HFF-Myc (cell line): ENCODE measurements at places on chromosomes 4 and X.
A peak's percentile ranks its signal among the peaks of the same experiment; 100 is the strongest.

- DNase-seq, result no peak
These were observed 217.5 kb downstream of the BANK1 start for GRCh38 chr4:102007959-102008425.

- DNase-seq, result no peak
These were observed 15.9 kb downstream of the TMEM192 start for GRCh38 chr4:165096776-165097175.

DNA sequence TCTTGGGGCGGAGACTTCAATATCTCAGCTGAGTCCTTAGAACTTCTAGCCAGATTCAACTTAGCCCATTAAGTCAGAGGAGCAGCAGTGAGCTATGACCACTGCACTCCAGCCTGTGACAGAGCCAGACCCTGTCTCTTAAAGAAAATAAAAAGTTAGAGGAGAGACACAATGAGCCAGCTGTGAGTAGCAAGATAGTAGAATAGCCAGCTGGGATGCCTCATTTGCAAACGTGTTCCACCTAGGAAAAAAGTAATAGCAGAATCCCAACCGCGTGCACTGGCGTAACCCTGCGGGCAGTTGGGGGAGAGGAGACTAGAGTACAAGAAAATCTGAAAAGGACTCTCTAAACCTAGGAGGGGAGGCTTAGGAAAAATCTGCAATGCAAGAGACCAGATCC is 133.2 kb upstream of the ANXA3 start:
- DNase-seq, result no peak

DNA sequence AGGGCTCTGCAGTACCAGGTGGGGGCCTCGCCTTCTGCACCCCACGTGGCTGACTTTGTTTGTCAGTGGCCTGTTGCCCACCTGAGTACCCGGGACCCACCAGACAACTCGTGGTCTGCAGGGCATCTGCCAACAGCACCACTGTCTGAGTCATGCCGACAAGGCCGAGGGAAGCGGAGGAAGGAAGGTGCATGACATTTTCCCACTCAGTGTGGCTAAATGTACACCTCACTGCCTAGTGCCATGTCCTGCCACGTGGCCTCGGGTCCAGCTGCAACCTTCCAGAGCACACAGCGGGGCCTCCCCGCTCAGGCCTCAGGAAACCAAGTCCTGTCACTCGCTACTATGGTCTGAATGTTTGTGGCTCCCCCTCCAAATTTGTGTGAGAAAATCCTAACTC is 22.1 kb downstream of the ABLIM2 start:
- DNase-seq, result no peak

GRCh38 chr4:86934771-86935565 is at the start of gene AFF1:
Gene AFF1 (plus strand): TSS chr4:86935011. CDS start chr4:86948534, 13,523 bp downstream.
- DNase-seq, result peak; percentile 48

DNA sequence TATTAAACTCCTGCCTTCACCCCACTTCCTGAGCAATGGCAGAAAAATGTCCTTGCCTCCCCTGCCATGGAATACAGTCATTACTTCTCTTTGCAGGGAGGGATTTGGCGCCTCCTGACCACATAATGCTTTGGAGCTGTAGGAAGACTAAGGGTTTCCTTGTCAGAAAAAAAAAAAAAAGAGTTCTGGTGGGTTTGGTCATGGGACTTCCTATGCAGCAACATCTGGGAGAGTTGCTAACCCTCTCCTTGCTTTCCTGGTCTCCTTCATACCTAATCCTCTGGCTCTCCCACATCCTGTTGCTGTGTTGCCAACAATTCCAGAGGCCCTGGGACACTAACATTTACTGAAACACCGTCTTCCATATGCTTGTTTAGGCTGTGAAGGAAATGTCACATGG is 75.1 kb upstream of the MBNL3 start:
- peak; percentile 45 for DNase-seq

- no peak for DNase-seq
These were observed 166.2 kb upstream of the RPS6KA3 start for GRCh38 chrX:20432746-20433387.

- no peak for DNase-seq
These were observed 20.3 kb downstream of the UNC5C start for GRCh38 chr4:95528388-95528948.

DNA sequence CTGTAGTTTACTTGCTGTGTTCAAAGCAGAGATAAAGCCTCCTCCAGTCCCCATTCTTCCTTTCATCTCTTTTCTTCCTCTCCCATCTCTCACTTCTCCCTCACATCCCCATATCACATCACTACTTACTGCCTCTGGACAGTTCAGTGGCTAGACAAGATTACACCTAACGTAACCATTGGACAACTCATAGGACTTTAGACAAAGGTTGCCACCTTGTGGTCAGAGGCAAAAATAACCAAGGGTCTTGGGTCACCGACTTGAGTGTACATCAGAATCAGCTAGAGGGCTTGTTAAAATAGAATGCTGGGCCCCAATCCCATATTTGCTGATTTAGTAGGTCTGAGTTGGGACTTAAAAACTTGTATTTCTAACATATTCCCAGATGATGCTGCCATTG is 109.3 kb upstream of the DGKK start:
- DNase-seq, result peak; percentile 14

GRCh38 chr4:119731778-119732177 is 103.2 kb upstream of the PDE5A start:
- no peak for DNase-seq

GRCh38 chrX:119218198-119218597 is 17.9 kb upstream of the PGRMC1 start:
- DNase-seq, result no peak

DNA sequence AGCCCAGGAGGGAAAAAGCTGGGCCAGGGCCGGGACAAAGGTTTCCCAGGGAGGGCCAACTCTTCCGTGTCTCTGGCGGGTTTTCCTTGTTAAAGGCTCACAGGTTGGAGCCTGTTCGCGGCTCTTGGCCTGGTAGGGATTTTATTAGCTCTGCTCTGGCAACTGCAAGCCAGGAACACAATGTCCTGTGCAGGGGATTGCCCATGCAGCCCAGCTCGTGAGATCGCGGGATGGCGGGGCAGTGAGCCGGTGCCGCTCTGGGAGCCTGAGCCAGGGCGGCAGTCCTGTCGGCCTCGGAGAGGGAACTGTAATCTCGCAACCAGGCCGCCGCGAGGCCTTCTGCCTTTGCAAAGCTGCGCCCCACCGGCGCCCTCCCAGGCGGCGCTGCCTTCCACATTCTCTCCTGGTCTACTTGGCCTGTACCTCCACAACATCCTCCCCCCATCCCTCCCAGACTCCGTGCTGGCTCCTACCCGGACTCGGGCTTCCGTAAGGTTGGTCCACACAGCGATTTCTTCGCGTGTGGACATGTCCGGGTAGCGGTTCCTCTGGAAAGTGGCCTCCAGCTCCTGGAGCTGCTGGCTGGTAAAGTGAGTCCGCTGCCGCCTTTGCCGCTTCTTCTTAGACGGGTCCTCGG is 2.1 kb downstream of the PITX2 start:
- no peak for DNase-seq

- no peak for DNase-seq
These were observed 202.8 kb upstream of the DIAPH2 start for GRCh38 chrX:96481831-96482230.

GRCh38 chr4:6989331-6989923 is 53.7 kb upstream of the TADA2B start:
- DNase-seq, result no peak

DNA sequence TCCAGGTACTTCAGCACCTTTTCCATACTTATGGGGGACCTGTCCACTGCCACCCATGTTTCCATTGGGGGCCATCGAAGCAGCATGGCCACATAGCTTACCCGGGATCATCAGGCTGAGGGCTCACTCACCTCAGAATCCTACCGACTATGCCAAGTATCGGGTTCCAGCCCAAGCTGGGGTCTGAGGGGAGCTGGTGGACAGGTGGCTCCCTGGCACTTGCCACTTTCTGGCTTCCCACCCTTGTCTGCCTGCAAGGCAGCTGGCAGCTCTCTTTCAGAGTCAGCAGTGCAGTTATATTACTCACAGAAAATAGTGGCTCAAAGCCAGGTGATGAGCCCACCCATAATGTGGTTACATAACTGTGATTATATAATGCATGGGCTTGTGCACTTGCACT is 1153.8 kb downstream of the STIM2 start:
- DNase-seq, result no peak

GRCh38 chr4:137545461-137545861 is 13.2 kb upstream of the PCDH18 start:
- no peak for DNase-seq

DNA sequence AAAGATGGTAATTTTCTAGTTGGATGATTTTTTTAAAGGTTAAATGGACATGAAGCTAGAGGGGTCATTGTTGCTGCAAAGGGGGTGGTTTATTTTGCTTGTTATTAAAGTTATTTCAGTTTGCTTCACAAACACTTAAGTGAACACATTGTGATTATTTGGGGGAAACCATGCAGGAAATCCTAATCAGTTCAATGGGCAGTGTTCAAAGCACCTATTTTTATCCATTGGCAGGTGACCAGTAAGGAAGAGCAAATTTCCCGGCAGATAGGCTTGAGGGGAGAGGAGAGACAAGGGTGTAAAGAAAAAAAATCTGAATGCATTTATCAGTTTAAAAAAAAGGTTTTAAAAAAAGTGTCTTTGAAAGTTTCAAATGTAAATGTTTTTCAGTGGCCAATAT is 17.6 kb downstream of the GPR174 start:
- DNase-seq, result no peak

DNA sequence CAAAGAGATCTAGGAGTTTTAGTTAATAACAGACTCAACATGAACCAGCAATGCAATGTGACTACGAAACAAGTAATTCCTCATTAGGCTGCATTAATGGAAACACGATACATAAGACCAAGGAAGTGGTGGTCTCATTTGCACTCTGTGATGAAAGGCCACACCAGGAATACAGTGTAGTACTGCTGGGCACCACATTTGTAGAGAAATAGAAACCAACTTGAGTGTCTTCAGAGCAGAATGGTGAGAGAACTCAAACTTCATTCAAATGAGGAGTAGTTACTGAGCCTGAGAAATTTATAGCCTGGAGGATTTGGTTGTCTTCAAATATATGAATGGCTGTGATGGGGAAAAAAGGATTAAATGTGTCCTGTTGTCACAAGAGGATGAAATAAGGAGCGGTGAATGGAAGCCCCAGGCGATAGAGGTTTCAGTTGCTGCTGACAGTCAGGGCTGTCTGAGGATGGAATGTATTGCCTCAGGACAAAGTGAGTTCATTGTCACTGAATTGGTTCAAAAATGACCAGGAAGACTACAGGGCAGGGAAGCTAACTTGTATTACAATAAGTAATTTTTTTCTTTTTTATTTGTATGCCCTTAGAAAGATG is 50.9 kb downstream of the NFKB1 start:
- DNase-seq, result no peak

GRCh38 chr4:144645102-144645630 is 790 bp upstream of the HHIP start:
- DNase-seq, result no peak

- DNase-seq, result no peak
These were observed 1056.3 kb upstream of the IGFBP7 start for GRCh38 chr4:58166490-58166889.

GRCh38 chrX:65491620-65492019 is 43.0 kb downstream of the LAS1L start:
- no peak for DNase-seq

DNA sequence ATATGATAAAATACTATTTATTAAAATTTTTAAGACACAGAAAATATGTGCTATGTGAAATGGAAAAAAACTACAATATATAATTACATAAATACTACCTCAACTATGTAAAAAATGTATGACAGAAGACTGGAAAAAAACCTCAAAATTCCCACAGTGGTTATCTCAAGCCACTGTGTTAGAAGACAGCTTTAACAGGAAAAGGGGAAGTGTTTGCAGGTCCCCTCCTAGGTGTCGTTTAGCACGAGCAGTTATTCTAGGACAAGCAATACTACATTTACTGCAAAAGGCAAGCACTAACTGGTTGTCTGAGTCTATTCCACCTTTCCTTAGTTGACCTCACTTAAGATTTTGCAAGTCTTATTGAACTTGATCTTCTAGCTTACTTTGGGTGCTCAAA is 44.9 kb upstream of the PHF8 start:
- no peak for DNase-seq

DNA sequence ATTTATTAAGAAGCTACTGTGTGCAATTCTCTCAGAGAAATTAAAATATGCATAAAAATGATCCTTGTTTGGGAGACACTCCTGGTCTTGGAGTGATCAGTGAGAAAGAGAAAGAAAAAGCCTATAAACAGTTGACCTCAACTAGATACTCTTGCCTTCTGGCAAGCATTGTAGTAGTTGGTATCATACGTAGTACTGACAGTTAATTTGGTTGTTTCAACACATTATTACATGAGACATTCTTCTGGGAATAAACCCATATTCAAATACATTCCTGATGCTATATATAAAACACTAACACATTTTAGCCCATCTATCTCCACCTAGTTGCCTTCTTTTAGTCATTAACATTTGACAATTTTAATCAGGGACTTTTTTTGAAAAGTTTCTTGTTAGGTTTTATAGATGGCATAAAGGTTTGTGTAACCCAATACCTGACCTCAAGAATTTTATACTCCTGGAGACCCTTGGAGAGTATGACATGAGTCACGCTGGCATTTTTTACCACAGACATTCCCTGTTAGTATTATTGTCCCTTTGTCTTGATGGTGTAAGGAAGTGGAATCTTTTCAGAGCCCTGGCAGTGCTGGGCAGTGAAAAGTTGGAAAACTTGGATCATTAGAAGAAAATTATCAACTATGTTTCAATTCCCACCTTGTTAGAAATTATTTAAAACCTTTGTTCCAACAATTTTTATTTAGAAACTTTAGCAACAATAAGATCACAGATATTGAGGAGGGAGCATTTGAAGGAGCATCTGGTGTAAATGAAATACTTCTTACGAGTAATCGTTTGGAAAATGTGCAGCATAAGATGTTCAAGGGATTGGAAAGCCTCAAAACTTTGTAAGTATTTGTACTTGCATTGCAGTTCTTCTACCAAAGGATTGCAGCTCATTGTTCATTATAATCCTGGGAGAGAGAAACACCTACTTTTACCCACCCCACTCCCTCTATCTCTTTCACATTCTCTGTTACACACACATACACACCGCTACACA is 167.1 kb upstream of the PACRGL start:
- peak; percentile 16 for DNase-seq

GRCh38 chr4:39892988-39893692 is 84.6 kb downstream of the PDS5A start:
- no peak for DNase-seq

- no peak for DNase-seq
These were observed 591.2 kb downstream of the RPA4 start for GRCh38 chrX:97474933-97475332.

DNA sequence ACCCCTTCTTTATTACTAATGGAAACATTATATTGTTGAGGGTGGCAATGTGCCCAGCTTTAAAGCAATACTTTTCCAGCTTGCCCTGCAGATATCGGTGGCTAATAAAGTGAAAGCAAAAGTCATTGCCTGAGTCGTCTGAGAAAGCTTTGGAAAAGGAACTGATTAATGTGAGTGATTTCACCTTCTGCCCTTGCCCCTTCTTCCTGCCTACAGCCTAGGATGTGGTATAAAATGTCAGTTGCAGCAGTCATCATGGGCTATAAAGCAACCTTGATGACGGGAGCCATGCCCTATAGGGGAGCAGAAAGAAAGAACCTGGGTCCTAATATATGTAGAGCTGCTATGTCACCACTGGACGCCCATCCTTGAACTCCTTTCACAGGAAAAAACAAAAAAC is 132.4 kb upstream of the USP9X start:
- DNase-seq, result no peak
